ENCODE measurements at places on chromosomes 1 and 21.

DNA sequence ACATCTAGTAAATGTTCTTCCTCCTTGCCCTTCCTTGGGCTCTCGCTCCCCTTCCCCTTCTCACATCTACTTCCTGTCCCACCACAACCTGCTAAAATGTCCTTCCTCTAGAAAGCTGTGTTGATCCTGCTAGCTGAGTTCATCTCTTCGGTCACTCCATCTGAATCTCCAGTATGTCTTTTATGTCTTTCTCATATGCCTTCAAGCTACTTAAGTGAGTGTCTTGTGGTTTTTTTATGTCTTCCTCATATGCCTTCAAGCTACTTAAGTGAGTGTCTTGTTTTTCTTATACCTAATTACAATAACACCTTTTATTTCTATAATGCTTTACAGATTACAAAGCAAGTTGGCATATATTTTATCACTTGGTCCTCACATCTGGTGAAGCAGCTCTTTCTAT lies 33.9 kb downstream of the CSF1 start:
- no peak for DNase-seq

DNA sequence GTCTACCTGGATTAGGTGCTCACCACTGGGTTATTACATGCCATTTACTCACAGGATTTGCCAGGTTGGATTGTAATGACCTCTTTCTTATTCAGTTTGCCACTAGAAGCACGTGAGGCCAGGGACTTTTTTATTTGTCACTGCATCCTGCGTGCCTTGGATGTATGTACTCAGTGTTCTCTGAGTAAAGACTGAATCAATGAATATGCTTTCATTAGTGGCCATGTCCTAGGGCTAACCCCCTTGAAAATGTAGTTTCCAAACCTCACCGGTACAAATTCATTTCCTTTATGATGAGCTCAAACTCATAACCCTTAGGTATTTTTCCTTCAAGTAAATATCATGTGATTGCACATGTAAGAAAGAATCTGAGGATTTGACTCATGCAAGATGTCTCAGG lies 1.3 kb upstream of the ZP4 start:
- no peak for DNase-seq

DNA sequence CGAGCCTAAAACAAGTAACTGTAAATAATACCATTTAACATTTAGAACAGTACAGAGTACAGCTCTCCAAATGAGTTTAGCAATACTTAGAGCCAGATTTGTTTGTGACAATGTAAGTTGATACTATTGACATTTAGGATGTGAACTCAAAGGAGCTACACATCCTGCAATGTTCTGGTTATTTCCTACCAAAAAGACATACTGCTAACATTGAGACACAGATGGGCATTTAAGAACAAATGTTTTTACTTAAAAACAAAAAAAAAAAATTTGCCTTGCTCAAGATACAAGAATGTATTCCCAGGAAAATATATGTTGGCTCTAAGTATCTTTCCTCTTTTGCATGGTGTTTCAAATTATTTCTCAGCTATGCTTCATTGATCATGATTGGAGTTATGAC lies 1464.8 kb upstream of the PRMT6 start:
- no peak for DNase-seq

- no peak for DNase-seq
These were observed 15.3 kb downstream of the RSPH1 start for GRCh38 chr21:42480736-42481135.

DNA sequence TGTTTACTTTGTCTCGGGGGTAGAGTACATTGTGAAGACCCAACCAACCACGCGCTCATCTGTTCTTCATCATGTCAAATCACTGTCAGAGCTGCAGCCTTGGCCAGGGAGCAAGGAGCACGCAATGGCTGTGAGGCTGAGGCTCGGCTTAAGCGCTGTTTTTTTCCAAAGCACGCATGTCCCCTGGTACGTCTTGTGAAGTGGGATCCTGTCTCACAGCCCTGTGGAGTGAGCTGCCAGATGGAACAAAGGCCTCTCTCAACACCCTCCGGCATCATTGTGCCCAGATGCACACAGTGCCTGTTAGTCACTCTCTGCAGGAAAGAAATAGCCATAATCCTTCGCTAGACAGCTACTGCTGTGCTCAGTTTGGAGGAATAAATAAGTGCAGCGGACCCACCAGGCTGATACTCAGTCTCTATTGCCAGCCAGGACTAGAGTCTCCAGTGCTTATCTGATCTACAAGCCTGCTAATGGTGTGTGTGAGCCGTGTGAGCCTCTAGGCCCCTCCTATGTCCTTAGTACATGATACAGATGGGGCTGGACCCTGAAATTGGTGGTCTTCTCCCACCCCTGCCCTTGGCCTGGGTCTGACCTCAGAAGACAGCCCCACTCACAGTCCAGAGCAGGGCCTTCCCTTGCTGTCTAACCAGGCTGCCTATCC lies 91.3 kb upstream of the COA6 start:
- no peak for DNase-seq

DNA sequence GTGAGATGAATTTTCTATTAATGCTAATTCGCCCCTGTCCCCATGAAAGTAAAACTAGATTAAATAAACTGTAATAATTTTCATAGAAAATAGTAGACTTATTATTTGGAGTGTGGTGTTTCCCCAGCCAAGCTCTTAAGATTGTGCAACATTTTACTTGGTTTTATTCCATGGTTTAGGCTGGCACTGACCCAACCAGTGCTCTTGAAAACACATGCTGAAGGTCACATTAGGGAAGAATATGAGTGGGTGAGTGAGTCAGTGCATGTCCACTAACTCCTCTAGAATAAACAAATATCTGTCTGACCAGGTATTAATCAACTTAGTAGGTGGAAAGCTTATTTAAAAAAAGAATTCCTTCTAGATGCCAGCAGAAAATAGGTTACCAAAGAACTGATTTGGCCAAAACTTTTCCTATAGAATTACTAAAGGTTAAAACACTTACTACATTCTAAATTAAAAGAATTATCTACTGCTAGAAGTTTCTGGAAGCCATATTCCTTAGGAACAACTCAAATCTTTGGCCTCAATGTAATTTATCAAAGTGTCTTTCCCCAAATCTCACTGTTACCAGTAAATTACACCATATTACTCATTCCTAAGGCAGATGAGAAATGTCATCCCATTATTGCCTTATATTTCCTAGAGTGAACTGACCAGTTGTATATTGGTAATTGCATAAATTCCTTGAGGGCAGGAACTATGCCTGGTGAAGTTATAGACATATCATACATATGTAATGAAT lies 89.7 kb upstream of the RGS1 start:
- no peak for DNase-seq

DNA sequence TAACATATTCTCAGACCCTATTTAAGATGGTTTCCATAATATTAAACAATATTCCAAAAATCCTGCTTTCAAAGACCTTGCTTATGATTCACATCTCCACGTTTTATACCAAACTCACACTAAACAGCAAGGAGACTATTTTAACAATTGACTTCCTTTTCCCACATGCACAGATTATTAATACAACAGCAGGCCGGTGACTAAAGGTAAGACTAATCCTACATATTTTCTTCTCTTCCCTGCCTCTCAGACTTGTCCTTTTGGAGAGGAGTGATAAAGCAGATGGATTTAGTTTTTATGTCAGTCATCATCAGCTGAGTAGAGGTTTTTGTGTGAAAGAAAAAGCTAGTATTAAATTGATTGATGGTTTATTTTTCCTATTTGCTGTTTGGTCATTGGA lies 400.6 kb downstream of the NTNG1 start:
- no peak for DNase-seq

- DNase-seq = no peak
These were observed 76.3 kb downstream of the ITPKB start for GRCh38 chr1:226662642-226663326.

DNA sequence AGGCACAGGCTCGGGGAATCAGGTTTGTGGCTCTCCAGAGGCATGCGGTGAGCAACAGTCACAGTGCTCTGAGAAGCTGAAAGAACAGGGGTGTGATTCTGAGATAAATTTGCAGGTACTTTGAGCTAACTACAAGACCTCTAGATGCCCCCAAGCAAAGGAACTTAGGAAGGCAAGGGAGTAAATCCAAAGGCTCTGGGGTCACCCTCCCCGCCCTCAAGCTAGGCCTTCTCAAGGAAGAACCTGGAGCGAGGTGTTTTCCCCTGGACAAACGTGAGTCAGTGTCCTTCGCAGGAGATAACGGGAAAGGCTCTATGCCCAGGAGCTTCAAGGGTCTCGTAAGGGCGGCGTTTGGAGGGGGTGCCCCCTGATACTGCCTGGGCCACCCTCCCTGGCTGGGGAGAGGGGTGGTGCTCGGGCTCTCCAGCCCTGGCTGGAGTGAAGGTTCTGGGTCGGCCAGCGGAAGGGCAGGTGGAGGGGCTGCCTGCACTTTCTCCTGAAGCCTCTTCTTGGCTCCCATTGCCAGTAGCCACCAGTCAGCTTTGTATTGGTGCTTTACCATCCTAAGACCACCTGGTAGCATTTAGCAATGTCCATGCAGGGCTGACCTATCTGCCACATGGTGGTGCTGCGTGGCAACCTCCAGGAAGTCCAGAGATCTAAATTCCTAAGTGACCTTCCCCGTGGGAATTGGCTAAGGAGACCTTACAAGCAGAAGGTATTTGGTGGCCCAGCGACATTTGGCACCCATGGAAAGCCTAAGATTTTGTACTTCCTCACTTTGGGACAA lies 44.0 kb downstream of the GPR161 start:
- DNase-seq = no peak

GRCh38 chr1:31532173-31532572 lies 44.1 kb upstream of the TINAGL1 start:
- DNase-seq = no peak

- DNase-seq = no peak
These were observed 14.4 kb upstream of the ZNF362 start for GRCh38 chr1:33241866-33242265.

DNA sequence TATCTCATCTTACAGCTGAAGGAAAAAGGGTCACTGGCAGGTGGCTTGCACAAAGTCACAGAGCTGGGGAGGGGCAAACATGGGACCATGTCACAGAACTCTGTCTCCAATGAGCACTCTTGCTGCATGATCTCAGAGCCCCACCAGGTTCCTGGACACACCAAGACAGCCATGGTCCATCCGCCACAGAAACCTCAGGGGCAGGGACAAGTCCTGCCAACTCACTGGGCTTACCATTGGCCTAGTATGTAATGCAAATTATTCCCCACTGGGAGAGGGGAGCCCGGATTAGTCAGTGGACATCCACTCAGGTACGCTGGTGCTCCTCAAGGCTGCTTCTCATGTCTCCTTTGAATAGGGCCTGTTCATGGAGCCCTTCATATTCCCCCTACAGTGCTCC lies 14.2 kb downstream of the S100A7A start:
- DNase-seq = no peak

DNA sequence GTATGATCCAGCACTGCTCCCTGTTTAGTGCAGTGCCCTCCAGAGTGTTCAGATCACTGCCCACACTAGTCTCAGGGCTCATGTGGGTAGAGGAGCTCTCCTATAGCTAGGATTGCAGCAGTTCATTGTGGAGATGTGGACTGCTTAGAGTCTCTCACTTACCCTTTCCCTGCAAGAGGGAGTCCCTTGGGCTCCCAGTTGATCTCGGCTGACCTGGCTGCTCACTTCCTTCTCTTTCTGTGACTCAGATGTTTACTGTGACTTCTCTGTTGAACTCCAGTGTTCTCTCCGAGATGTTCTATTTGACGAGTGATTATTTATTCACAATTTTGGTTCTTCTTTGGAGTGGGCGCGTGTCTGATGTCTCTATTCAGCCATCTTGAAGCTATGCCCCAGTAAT lies 141.9 kb downstream of the PTBP2 start:
- DNase-seq = no peak

DNA sequence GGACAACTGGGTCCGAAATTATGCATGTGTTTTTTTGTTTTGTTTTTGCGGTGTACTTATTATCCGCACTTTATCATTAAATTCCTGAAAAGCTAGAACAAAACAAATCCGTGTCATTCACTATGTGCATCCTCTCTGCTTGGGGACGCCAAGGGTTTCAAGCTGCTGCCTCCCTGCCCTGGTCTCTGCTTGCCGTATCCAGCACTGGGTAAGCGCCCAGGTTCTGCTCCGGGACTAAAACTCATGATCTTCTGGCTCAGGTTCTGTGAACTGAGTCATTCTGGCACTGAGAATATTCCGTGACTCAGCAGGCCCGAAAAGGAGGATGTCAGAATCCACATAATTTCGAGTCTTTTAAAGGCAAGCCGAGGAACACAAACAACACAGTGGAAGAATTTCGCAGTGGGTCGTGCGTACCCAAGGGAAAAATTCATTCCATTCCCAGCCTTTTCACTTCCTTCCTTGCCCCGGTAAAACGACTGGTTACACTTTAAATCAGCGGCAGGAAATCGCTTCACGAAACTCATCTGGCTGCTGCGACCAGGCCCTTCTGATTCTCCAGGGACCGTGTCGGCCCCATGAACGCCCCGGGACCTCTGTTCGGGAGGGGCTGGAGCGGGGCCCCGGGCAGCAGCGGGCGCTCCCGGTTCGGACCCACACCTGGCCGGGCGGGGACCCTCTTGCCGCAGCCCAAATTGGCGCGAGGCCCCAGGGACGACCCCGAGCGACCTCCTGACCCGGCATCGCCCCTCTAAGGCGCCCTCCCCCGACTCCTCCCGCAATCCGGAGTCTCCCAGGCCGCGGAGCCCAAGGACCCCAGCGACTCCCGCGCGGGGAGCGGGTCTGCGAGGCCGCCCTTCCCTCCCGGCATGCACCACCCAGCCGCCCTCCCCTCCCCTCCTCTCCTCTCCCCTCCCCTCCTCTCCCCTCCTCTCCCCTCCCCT lies 746 bp upstream of the LAMC1 start:
- DNase-seq = peak; percentile 55

- DNase-seq = peak; percentile 37
These were observed 98.6 kb downstream of the ENAH start for GRCh38 chr1:225554216-225554812.

GRCh38 chr1:156813298-156813697 lies 3.4 kb downstream of the SH2D2A start:
- no peak for DNase-seq

GRCh38 chr1:218895064-218895587 lies 278.6 kb upstream of the LYPLAL1 start:
- DNase-seq = no peak

DNA sequence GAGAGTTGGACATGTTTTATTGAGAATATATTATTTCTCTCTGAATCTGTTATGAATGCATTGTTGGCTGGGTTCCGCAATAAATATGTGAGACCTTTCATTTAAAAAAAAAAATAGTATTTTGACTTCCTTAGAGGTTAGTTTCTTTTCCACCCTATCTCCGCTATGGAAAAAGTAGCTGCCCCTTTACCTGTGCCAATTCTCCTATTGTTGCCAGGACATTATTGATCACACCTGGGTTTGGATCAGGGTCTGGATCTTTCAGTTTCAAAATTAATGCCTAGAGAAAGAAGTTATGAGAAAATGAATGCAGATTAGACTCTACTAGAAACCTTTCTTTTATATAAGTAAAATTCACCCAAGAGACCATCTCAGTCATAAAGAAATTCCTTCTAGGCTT lies 29.1 kb downstream of the MTOR start:
- DNase-seq = no peak

DNA sequence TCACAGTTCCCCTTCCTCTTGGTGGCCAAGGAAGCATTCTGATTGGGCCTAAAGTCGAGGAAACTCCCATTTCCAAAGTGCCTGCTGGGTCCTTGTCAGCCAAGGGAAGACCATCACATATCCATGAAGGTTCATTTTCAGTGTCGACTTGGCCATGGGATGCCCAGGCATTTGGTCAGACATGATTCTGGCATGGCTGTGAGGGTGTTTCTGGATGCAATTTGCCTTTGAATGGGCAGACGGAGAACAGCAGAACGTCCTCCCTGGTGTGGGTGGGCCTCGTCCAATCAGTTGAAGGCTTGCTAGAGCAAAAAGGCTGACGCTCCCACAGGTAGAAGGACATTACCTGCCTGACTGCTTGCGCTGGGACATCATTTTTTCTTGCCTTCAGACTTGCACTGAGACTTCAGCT lies 48.3 kb upstream of the LBR start:
- DNase-seq = no peak

GRCh38 chr1:8426996-8427395 lies 109.1 kb downstream of the SLC45A1 start:
- DNase-seq = no peak

Data from frontal cortex (tissue), 4 donors.